ENCODE measurements at places on chromosomes 7 and 10. TPM values are rescaled to one million over a fixed set of nuclear protein-coding genes. Genes with fewer than 3 reads are reported as not detected.

DNA sequence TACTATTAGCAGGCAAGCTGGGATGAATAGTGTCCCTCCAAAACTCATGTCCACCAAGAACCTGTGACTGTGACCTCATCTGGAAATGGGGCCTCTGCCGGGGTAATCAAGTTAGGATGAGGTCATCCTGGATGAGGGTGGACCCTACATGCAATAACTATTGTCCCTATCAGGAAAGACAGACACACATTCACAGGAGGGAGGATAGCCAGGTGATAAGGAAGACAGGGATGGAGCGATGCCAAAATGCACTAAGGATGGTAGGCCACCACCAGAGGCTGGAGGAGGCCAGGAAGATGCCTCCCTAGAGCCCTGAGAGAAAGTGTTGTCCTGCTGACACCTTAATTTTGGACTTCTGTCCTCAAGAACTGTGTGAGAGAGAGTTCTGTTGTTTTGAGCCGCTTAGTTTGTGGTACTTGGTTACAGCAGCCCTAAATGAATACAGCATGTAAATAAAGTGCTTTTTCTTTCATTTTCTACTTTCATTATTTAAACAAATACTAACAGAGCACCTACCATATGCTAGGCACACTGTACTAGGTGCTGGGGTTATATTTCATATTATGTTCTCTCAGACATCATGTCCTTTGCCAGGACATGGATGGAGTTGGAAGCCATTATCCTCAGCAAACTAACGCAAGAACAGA lies 111.9 kb downstream of the USP6NL start:
- DNase-seq: no peak

Gene UNC5B
- 4.1 TPM for total RNA-seq

- no peak for DNase-seq
These were observed 83.2 kb downstream of the AHCYL2 start for GRCh38 chr7:129308047-129308446.

GRCh38 chr10:5461203-5461588 lies 38.2 kb downstream of the CALML5 start:
- DNase-seq: no peak

Gene CALHM1
- not detected for total RNA-seq

DNA sequence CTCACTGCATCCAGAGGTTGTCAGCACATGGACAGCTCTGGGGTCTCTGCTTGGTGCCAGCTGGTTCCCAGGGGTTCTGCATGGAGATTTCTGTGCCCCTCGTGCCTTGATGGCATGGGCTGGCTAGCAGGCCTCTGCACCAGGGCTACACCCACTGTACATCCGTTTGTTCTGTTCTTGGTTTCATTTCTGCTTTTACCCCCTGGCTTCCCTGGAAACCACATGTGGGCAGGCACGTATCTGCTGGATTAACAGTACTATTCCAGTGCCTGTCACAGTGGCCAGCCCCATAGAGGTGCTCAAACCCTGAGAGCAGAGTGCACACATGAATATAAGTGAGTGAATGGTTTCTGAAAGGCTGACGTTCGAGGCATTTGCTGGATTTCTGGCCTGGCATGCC lies 207.2 kb upstream of the GPR26 start:
- no peak for DNase-seq

Gene RELN
- 168 TPM for total RNA-seq

- DNase-seq: no peak
These were observed 34.9 kb downstream of the SRPK2 start for GRCh38 chr7:105353752-105354328.

- DNase-seq: no peak
These were observed 37.9 kb downstream of the SLC25A28 start for GRCh38 chr10:99582255-99582770.

- no peak for DNase-seq
These were observed 13.7 kb downstream of the TECTB start for GRCh38 chr10:112296908-112297331.

DNA sequence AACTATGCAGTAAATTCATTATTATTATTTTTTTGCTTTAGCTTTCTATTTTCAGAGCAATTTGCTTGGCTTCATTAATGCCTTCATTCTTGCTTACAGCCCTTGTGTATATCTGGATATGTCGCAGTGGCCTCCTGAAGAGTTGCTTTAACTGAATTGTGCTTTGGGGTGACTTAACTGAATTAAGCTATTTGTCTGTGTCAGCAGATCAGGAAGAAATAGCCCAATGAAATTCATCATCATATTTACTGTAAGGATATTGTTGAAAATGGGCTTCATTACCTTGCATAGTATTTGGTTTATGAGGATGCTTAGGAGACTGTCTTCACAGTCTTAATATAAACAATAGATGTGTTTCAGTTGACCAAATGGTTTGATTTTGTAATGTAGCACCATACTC lies 59.7 kb upstream of the PIP4K2A start:
- no peak for DNase-seq

Gene INHBA
- 40.4 TPM for total RNA-seq

DNA sequence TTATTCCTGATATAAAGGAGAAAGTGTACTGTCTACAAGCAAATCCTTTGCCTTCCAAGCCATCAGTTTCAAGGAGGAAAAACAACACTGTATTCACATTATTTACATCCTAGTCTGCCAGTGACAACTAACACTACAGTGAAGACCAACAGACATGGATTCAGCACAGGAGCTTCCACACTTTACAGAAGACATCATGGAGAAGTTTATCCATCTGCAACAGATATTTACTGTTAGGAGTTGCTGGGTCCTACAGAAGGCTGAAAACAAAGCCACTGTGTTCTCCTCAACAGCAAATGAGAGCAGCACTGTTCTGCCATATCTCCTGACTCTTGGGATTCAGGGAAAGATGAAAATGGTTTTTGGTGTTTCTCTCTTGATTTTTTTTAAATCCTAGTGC lies 31.9 kb downstream of the NAPEPLD start:
- DNase-seq: no peak

GRCh38 chr10:129101232-129101980 lies 365.6 kb upstream of the MGMT start:
- no peak for DNase-seq

- no peak for DNase-seq
These were observed 33.1 kb upstream of the TBX20 start for GRCh38 chr7:35286986-35287385.

All from sciatic nerve (tissue), 2 donors.